Liver (tissue), 10 donors: ENCODE measurements at places on chromosomes 1 and 21. TPM values are rescaled to one million over a fixed set of nuclear protein-coding genes. Genes with fewer than 3 reads are reported as not detected.

LEFTY2 gene
- 0.24 TPM for polyA plus RNA-seq

TEKT2 gene
- polyA plus RNA-seq: not detected

OLIG1 gene
- polyA plus RNA-seq: not detected

SELE gene
- 3.1 TPM for polyA plus RNA-seq

DAB1 gene
- 0.54 TPM for polyA plus RNA-seq

C1QC gene
- polyA plus RNA-seq: 242 TPM

ZCCHC17 gene
- polyA plus RNA-seq: 9.4 TPM
